Naive B cell (primary cell): ENCODE measurements at places on chromosomes 3 and 15.
A peak's percentile ranks its signal among the peaks of the same experiment; 100 is the strongest.

DNA sequence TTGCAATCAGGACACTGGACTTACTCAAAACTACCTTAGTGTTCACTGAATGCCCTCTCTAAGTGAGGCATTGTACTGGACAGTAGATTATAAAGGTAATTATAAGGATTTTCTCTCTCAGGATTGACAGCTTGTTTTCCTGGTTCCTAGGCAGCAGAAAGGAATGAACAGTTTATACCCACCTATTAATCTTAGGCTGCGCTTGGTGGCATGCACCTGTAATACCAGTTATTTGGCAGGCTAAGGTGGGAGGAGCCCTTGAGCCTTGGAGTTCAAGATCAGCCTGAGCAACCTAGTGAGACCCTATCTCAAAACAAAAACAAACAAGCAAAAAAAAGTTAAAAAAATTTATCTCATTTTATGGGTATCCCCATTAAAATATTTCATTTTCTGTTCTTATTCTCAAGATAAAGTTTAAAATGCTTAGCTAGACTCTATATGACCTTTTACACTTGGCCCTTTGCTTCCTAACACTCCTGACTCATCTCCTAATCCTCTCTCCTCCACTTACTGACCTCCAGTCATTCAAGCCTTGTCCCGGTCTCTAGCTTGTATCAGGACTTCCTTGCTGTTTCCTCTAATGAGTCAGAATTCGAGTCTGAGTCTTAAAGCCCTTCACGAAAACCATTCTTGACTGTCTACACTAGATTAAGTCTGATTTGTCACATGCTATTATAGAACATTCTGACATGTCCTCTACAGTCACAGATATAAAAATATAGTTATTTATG, 348.6 kb downstream of the NLGN1 start:
- no peak for DNase-seq

- no peak for DNase-seq
These were observed 534.5 kb upstream of the SEMA6D start for GRCh38 chr15:47182818-47183217.

DNA sequence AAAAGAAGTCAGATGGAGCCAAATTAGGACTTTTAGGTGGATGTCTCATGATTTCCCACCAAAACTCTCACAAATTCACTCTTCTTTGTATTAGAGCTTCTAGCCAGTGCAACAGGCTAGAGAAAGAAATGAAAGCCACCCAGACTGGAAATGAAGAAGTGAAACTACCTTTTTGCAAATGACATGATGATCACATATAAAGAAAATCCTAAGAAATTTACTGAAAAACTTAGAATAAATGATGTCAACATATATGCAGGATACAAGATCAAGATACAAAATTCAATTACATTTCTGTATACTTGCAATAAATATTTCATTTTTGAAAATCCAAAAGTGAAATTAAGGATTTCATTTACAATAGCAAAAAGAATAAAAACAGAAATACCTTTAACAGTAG, 110.8 kb downstream of the LRIG1 start:
- DNase-seq, result peak; percentile 57

- no peak for DNase-seq
These were observed 2.3 kb upstream of the P2RY13 start for GRCh38 chr3:151331696-151332095.

DNA sequence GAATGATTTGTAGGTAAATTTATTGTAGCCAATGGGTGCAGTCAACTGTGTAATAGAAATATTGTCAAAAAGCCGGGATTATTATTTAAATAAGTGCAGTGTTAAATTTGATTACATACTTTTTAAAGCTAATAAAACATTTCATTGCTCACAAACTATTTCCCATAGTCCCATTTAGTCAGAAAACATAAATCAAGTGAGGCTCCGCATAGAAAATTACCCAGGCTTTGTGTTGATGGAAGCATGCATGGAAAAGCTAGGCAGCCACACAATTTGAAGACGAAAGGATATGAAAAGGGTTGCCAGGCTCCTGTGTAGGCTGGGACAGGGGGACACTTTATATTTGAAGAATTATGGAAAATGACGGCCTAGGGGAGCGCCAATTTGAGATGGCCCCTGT, 82.3 kb downstream of the LRTM1 start:
- no peak for DNase-seq

- DNase-seq, result no peak
These were observed 326.8 kb downstream of the TUSC7 start for GRCh38 chr3:117036259-117036799.

DNA sequence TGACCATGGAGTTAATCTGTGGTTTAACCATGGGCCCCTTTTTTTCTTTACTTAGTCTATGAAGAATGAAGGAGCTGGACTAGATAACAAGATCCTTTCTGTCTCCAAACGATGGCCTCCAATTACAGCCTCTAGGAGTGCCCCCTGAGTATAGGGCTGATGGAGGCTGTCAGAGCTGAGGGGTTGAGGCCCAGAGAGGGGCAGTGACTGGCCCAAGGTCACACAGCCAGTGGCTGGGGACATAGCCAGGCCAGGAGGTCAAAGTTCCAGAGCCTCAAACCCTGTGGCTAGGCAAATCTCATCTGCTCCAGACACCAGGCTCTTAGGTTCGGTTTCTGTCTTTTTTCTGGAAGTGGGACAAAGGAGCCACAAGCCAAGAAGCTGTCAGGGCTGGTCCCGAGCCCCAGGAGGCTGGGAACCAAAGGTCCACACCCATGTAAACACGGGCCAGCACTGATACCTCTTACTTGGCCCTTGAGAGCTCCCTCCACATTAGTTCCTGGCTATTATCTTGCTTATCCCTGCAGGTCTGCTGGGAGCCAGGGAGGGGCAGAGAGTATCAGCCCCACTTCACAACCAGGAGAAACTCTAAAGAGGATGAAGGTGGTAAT, 10.3 kb downstream of the RHOV start:
- DNase-seq, result no peak

- DNase-seq, result no peak
These were observed 17.9 kb downstream of the ALDH1A3 start for GRCh38 chr15:100897221-100898151.

GRCh38 chr3:52023860-52024764, 28.4 kb upstream of the RPL29 start:
- no peak for DNase-seq

DNA sequence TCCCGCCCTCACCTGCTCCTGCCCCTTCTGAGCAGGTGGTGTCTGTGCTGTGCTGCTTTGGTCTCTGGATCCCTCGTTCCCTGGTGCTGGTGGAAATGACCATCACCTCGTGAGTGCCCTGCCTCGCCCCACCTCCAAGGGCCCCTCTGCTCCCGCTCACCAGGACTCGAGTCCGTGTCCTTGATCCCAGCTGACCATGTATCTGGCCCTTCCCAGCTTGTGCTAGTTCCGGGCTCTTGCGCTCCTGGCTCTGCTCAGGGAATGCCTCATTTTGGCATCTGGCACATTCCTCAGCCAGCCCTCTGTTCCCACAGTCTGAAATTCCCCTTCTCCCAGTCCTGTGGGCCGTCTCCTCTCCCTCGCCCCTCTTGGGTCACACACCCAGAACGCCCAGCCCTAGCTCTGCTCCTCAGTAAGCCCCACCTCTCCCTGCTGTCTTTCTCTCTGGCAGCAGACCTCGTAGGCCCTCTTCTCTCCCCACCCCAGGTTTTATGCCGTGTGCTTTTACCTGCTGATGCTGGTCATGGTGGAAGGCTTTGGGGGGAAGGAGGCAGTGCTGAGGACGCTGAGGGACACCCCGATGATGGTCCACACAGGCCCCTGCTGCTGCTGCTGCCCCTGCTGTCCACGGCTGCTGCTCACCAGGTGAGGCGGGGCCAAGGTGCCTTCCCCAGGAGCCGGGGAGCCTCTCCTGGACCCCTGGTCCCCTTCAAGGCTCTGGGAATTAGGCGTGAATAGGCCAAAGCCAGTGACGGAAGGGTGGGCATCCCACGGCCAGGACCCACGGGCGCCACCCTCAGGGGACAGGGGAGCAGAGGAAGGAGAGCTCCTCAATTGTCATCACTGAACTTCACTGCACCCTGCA, 11.5 kb downstream of the SLC51A start:
- DNase-seq, result no peak

DNA sequence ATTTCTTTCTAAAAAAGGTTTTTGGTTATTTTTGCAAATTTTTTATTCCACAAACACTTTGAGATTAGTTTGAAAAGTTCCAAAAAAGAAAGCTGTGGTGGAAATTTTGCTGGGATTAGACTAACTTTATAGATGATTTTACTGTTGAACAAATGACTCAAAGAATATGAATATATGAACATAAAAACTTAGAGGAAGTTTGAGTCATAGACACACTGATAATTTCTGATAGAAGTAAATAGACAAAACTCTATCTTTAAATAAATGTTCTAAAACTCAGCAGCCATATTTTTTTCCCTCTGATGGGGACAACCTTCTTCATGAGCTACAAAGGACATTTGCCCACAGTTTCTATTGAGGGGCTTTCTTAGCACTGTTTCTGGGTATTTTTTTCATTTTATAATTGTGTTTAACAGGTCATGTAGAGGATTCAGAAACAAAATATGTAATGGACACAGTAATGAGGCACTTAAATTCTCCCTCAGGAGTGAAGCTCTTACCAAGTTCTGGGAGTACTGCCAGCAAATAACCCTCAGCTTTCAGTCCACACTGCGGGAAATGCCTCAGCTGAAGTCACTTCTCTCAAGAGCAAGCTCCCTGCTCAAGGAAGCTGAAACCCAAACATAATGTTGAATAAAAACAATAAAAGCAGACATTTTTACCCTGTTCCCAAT, 157.6 kb downstream of the NFKBIZ start:
- no peak for DNase-seq

DNA sequence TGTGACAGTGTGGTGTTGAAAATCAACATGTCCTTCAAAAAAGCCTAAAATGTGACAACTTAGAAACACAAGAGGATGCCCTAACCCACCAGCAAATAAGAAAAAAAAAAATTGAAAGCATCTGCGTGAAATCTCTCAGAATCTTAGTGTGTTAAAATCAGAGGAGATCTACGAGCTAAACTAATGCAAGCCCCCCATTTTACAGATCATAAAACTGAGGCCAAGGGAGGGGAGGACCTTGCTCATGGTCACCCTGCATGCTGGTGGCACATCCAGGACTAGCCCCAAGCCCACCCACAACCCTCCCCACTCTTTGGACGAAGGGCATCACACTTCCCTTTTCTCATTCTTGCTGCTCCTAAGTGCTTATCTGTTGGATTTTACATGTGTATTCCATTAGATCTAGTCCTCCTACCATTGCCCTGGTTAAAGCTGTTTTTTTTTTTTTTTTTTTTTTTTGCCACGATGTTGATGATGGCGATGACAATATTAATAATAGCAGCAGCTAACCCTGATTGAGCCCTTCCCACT, 29.1 kb upstream of the NOX5 start:
- no peak for DNase-seq

GRCh38 chr3:168161696-168162095, 66.0 kb upstream of the GOLIM4 start:
- no peak for DNase-seq

- no peak for DNase-seq
These were observed 71.1 kb downstream of the PLXNA1 start for GRCh38 chr3:127053979-127054378.

DNA sequence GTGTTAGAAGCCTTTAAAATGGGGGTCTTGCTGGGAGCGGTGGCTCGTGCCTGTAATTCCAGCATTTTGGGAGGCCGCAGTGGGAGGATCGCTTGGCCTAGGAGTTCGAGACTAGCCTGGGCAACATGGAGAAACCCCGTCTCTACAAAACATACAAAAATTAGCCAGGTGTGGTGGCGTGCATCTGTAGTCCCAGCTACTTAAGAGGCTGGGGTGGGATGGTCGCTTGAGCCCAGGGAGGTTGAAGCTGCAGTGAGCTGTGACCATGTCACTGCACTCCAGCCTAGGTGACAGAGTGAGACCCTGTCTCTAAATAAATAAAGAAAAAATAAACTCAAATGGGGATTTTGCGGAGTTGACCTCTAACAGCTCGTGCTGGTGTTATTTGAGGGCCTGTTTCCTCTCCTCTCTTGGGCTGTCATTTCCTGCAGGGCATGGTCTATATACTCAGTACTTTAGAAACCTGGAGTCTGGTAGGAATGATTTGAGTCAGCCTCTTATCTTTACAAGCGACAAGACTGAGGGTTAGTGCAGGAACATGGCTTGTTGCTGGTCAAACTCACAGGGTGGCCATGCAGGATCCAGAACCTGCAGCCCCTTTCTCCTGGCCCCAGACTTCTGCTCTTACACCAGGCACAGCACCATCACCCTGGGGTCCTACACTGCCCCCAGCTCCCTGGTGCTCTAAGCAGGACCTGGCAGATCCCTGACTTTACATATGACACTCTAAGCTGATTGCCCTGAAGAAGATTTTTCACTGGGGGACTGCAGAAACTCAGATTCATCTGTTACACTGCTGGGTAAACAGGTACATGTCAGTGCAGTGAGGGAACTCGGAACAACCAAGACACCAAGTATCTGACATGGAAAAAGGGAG, 15.1 kb downstream of the EHD4 start:
- no peak for DNase-seq

GRCh38 chr3:176795891-176796290, 401.4 kb downstream of the TBL1XR1 start:
- DNase-seq, result no peak

- DNase-seq, result no peak
These were observed 18.4 kb upstream of the NR2E3 start for GRCh38 chr15:71791975-71792374.
